ENCODE measurements at places on chromosomes 2 and 18.

GRCh38 chr2:74495440-74495839 is 4.0 kb downstream of the LBX2 start:
- no peak for DNase-seq

GRCh38 chr2:60549238-60549927 is 4.1 kb downstream of the BCL11A start:
- DNase-seq: peak; percentile 77

DNA sequence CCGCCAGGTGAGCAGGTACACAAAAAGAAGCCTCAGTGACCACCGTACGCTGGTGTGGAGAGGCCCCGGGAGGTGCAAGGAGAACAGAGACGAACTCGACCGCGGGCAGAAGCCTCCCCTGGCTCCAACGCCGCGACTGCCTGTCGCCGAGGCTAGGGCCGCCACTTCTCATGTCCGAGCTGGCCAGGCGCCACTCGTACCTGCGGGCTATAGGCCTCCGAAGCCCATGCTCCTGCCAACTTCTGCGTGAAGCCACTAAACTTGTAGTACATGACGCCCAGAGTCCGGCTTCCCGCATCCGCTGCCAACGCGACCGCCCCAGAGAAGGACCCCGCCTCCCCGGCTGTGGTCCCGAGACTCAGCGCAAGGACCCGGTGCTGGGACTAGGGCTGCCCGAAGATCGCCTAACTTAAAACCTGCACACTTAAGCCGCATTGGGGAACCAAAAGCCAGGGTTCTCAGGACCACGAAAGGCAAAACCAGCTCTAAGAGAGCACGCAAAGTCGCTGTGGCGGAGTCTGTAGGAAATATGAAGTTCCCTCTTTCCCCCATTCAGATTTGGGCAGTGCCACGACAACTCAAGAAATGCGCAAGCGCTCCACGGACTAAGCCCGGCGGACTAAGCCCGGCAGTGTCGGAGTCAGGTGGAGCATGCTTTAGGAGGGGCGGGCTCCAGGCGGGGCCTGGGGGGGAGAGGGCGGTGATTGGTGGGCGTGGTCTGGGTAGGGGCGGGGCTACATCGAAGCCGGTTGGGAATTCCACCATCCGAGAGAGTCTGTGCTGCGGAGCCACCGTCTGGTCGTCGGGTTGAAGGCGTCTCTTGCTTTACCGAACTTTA is at the start of gene COX7A2L:
Gene COX7A2L, minus strand, starts transcription at position 328 of the 838 bp plus-strand sequence. Its CDS starts 56 bp downstream, at position 272.
- DNase-seq: peak; percentile 92

DNA sequence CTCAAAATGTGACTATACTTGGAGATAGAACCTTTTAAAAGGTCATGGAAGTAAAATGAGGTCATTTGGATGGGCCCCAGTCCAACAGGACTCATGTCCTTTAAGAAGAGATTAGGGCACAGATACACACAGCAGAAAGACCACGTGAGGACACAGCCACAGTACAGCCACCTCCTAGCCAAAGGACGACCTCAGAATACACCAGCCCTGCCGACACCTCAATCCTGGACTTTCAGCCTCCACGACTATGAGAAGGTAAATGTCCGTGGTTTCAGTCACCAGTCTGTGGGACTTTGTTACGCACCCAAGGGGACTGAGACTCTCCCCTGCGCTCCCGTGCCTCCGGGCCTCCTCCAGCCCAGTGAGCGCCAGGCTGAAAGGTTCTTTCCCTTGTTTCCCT is 30.2 kb upstream of the HPCAL1 start:
- no peak for DNase-seq

GRCh38 chr2:101307950-101308431 is 510 bp downstream of the RNF149 start:
- DNase-seq: peak; percentile 66

DNA sequence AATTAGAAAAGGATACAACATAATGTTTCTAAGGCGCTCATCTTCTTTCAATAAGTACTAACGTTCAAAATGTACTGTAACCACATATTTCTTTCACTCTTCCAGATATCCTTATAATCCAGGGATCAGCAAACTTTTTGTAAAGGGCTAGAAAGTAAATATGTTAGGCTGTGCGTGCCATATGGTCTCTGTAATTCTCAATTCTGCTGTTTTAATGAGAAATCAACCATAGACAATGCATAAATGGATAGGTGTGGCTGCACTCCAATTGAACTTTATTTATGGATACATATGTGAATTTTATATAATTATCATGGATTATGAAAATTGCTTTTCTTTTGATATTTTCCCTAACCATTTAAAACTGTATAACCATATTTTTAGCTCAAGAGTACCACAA is 459.4 kb downstream of the EPHA4 start:
- DNase-seq: no peak

- DNase-seq: no peak
These were observed 14.6 kb downstream of the SPOPL start for GRCh38 chr2:138516030-138516704.

- no peak for DNase-seq
These were observed 59.6 kb downstream of the KCNF1 start for GRCh38 chr2:10971161-10971887.

DNA sequence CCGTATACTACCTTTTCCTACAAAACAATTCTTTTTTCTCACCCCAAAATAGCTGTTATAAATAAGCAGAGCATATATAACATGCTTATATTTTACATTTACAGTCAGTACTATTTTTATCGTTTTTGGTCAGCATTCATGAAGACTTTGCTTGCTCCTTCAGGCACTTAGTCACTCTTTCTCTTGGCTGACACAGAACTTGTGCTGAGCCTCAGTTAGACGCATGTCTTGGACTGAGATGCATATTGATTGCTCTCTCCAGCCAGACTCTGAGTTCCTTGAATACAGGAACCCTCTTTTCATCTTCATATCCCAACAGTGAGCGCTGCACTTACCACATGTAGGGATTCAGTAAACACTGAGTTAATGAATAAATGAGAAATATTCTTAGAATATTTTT is 158.3 kb downstream of the RTN4 start:
- DNase-seq: no peak

DNA sequence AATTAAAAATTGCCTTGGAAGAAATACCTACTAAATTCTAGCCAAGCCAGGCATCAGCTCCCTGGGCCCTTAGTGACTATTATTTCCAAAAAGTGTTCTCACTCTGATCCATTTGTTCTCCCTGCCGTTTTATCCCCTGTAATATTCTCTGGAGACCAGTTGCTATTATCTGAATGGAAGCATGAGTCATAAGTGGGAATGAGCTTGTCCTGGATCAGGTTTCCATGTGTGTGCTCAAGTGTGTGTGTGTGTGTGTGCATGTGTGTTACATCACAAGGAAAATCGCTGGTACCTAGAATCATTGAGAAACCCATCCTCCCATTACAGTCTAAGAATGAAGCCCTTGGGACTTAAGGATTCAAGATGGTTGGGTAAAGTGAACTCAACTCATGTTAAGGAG is 130.3 kb upstream of the CXCR4 start:
- DNase-seq: no peak

DNA sequence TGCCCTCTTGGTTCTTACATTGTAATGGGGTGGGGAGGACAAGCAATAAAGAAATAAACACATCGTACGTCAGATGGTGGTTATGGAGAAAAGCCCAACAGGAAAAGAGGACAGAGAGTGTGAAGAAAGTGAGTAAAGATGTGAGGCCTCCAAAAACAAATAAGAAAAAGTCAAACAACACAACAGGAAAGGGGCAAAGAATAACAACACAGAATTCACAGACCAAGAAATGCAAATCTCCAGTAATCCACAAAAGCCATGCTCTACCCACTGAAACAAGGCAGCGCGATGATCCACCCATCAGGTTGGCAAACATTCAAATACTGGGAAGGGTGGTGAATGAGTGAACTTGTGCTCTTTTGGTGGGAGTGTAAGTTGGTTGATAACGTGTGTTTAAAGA is 16.7 kb upstream of the DUSP2 start:
- DNase-seq: no peak

GRCh38 chr2:96869822-96870625 is at the start of gene SEMA4C:
SEMA4C (minus strand) TSS chr2:96870080; CDS start chr2:96867886, 2,194 bp downstream.
- DNase-seq: peak; percentile 46

DNA sequence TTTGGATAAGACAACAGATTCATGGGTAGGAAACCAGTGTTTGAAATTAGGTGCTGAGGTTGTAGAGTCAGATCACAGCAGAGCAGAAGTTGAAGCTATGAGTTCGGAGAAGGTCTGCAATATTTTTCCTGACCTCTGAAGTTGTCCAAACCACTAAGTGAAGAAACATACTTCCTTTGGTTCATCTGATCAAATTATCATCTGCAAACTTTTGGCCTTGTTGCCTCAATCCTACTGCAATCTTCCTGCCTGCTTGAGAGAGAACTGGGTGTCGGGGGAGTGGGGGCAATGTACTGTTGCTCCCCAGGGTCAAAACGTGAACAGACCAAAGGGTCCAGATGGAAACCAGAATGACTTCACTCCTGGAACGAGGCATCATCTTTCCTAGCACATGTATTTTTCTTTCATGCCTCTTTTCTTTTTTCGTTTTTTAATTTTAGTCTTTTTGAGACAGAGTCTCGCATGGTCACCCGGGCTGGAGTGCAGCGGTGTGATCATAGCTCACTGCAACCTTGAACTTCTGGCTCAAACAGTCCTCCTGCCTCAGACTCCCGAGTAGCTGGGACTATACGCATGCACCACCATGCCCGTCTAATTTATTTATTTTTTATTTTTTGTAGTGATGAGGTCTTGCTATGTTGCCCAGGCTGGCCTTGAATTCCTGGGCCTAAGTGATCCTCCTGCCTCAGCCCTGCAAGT is 42.7 kb downstream of the RAB31 start:
- DNase-seq: no peak
